Small intestine (tissue), 16 donors: ENCODE measurements at places on chromosomes 4 and X.

GRCh38 chr4:86452422-86452891 is 92.6 kb upstream of the MAPK10 start:
- no peak for DNase-seq

GRCh38 chrX:41029332-41029731 is 55.9 kb upstream of the USP9X start:
- DNase-seq, result no peak

- DNase-seq, result no peak
These were observed 146.4 kb upstream of the DCAF8L1 start for GRCh38 chrX:28127662-28128061.

- no peak for DNase-seq
These were observed 89.6 kb downstream of the KCNIP4 start for GRCh38 chr4:21858971-21859370.

DNA sequence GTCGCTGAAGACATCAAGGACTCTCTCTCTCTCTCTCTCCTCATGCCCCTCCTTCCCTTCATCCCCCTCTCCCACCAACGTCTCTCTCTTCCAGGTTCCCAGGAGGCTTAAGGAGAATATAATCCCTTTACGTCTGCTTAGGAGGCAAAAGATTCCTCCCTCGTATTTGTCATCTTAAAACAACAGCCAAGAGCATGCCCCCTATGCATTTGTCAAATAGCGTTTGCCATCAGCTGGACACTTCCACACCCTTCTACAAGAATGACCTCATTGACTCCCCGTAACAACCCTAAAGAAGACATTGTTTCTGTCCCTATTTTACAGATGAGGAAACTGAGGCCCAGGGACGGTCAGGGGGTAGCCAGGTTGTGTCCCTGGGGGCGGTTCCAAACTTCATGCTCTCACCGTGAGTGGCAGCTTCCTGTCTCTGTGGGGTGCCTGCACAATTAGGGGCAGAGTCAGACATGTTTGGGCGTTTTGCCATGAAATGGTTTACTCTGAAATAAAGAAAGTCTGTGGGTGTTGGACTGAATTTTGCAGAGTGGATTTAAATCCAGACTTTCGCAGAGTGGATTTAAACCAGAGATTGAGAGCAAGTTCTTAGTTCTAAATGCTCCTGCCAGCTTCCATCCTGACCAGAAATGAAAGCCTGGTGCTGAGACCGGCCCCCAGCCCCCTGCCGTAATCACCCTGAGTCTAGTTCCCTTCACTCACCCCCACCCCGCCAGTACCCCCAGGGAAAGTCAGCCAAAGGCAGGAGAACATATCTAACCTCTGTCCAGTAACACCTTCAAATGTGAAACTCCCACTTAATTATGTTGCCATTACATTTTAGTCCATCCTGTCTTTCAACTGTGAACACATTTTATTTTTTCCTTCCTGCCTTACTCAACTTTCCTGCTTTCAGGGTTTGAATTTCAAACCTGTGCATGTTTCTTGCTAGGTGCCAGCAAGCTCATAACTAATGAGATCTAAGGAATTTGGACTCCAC is 44.3 kb upstream of the TBL1X start:
- DNase-seq, result no peak

DNA sequence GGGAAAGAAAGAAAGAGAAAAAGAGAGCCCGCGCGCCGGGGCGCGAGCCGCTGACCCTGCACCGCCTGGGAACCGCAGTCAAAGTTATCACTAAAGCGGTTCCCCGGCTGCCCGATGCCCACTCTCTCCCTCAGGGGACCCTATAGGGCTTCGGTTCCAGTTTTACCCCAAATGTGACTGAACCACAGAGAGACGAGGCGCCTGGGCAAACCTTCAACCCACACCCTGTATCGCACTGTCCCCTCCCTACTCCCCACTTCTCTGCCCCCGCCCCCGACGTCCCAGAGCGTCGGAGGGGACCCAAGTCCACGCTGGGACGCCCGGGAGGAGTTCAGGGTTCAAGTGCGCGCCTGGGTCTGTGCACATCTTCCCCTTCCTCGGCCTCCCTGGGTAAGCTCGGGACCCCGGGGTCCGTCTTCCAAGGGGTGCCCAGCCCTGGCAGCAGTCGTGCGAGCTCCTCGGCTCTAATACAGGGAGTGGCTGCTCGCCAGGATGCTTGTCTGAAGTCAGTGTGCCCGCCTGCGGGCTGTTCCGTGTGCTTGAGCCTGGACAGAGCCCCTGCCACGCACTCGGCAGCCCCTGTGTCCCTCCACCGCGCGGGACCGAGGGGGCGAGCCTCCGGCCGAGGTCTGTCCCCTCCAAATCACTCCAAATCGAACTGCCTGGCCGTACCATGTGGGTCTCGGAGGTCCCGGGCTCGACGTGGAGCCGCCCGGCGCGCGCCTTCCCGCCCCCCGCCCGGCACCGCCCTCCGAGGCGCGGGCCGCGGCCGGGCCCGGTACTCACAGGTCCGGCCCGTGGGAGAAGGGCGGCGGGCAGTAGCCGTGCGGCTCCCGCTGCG is 960 bp downstream of the TRPC3 start:
- peak; percentile 15 for DNase-seq

DNA sequence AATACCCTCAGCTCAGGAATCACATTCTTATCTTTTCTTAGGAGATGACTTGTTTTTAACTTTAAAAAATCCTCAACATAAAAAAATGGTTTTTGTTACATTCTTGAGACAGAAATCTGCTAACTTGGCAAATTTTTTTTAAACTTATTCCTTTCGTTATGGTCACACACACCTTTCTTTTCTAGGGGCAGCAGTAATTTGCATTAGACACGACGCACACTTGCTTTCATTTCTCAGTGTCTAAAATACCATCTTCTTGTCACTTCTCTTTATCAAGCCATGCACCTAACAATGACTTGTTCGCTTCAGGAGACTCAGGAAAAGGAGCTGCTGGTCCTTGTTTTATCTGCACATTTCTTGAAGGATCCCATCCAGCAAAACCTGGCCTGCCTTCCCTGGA is 112.6 kb upstream of the TBL1X start:
- no peak for DNase-seq

- DNase-seq, result no peak
These were observed 60.6 kb downstream of the TENM3 start for GRCh38 chr4:182303847-182304246.

- DNase-seq, result no peak
These were observed 23.7 kb upstream of the HNRNPD start for GRCh38 chr4:82397527-82397926.

GRCh38 chr4:3387943-3388361 is 53.8 kb upstream of the HGFAC start:
- DNase-seq, result peak; percentile 40

DNA sequence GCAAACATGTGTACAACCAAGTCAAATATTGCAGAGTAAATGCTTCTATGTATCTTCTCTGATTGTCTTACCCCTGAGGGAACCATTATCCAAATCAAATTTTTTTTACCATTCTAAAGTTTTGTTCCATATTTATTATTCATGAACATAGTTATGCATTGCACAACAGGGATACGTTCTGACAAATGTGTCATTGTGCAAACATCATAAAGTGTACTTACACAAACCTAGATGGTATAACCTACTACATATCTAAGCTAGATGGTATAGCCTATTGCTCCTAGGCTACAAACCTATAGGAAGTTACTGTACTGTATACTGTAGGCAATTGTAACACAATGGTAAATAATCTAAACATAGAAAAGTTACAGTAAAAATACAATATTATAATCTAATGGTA is 23.4 kb downstream of the BEX3 start:
- DNase-seq, result no peak
